Ammon's horn (tissue), 1 donor: ENCODE measurements at places on chromosomes 6 and 20.

- DNase-seq, result no peak
Measured at GRCh38 chr6:127634178-127634577, 57.2 kb downstream of the C6orf58 start.

DNA sequence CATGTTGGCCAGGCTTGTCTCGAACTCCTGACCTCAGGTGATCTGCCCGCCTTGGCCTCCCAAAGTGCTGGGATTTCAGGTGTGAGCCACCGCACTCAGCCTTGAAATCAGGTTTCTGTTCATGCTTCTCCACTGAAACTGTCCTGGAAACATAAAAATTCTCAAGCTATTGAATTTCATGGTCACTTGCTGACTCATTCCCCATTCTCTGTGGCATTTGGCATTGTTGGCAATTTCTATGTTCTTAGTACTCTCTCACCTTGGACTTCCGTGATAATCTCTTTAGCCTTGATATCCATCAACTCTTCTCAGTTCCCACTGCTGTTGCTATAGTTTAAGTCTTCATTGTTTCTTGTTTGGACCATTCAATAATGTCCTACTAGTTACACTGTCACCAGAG lies 6.2 kb downstream of the SEL1L2 start:
- no peak for DNase-seq

DNA sequence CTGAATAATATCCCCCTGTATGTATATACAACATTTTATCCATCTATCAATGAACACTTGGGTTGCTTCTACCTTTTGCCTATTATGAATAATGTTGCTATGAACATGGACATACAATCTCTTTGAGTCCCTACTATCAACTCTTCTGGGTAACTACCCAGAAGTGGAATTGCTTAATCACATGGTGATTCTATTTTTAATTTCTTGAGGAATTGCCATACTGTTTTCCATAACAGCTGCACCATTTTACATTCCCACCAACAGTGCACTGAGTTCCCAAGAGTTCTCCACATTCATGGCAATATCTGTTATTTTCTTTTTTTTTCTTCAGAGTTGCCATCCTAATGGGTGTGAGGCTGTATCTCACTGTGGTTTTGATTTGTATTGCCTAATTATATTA lies 88.3 kb downstream of the ZHX3 start:
- no peak for DNase-seq

- DNase-seq, result no peak
Measured at GRCh38 chr6:33902457-33902853, 98.7 kb upstream of the MLN start.

DNA sequence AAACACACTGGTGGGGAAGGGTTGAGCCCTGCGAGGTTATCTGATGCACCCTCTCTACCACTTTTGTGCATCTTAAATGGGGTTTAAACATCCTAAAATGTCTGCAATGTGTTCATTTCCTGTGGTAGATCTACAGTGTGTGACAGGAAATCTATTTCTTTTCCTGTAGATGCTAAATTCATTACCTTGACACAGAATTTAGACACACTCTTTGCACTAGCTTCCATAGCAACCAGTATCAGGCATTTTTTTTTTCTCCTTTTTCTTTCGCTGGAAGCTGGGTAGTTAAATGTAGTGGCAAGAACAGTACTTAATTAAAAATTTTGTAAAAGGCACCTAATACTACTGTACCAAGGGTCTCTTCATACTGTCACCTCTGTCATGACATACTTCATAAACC lies 141.1 kb downstream of the RFPL4B start:
- no peak for DNase-seq

DNA sequence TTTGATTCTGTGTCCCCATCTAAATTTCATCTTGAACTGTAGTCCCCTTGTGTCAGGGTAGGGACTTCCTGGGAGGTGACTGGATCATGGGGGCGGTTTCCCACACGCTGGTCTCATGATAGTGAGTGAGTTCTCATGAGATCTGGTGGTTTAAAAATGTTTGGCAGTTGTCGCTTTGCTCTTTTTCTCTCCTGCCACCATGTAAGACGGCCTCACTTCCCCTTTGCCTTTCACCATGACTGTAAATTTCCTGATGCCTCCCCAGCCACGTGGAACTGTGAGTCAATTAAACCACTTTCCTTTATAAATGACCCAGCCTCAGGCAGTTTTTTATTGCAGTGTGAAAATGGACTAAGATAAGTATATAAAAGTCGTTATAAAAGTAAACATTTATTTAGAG lies 80.5 kb upstream of the SGK1 start:
- DNase-seq, result peak; percentile 37

- DNase-seq, result no peak
Measured at GRCh38 chr6:119676961-119677360, 327.4 kb upstream of the MAN1A1 start.

DNA sequence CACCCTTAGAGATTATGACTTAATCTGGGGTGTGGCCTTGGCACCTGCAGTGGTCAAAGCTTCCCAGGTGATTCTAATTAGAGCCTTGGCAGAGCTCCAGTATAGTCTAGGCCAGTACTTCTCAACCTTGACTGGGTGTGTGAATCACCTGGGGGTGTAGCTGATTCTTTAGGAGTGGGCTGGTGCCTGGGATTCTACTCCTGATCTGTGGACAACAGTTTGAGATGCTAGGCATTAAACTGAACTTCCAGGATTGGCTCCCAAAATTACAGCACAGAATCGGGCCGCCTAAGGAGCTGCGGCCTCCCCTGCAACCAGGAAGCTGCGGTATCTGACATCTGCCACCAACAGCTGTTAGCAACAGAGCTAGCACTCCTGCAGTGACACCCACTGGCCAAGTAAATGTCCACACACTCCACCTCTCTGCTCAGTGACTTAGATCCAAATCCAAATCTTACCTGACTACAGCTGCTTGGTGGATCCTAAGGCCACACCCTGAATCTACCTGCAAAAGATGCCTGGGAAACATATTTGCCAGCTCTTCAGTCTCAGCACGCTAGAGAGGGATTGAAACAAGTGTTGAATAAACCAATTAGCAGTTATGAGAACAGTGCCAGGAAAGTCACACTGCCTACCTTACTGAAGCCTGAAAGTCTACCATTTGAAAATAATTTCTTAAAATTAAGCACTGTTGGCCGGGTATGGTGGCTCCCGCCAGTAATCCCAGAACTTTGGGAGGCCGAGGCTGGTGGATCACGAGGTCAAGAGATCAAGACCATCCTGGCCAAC lies 126.7 kb downstream of the UNC5CL start:
- DNase-seq, result peak; percentile 49

GRCh38 chr6:53628354-53629119 lies 37.0 kb downstream of the KLHL31 start:
- no peak for DNase-seq

- no peak for DNase-seq
Measured at GRCh38 chr6:71387179-71387578, 98.6 kb downstream of the OGFRL1 start.

DNA sequence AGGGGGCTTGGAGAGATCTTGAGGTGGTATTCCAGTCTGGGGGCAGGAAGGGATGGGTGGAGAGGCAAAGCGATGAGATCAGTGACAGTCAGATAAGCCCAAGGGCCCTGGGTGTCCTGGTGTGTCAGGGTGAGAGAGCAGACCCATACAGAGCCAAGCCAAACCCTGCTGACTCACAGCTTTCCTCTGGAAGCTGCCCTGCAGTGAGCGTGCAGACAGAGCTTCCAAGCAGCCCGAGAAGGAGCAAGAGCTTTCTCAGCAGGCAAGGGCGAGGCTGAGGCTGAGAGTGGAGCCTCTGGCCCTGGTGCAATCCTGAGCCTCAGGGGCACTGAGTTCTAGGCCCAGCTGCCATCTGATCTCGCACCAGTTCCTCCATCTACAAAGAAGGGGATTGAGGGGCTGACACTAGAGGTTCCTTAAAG lies 91.1 kb upstream of the HIVEP1 start:
- DNase-seq, result peak; percentile 13

- no peak for DNase-seq
Measured at GRCh38 chr6:149094934-149095351, 222.6 kb upstream of the TAB2 start.

- DNase-seq, result no peak
Measured at GRCh38 chr20:63756648-63756991, 17.0 kb downstream of the SLC2A4RG start.
